ENCODE measurements at places on chromosomes 7 and 10.

GRCh38 chr10:60139798-60140566 is 233.6 kb upstream of the CCDC6 start:
- DNase-seq, result no peak

- DNase-seq, result no peak
These were observed 29.5 kb upstream of the LEP start for GRCh38 chr7:128211626-128212025.

DNA sequence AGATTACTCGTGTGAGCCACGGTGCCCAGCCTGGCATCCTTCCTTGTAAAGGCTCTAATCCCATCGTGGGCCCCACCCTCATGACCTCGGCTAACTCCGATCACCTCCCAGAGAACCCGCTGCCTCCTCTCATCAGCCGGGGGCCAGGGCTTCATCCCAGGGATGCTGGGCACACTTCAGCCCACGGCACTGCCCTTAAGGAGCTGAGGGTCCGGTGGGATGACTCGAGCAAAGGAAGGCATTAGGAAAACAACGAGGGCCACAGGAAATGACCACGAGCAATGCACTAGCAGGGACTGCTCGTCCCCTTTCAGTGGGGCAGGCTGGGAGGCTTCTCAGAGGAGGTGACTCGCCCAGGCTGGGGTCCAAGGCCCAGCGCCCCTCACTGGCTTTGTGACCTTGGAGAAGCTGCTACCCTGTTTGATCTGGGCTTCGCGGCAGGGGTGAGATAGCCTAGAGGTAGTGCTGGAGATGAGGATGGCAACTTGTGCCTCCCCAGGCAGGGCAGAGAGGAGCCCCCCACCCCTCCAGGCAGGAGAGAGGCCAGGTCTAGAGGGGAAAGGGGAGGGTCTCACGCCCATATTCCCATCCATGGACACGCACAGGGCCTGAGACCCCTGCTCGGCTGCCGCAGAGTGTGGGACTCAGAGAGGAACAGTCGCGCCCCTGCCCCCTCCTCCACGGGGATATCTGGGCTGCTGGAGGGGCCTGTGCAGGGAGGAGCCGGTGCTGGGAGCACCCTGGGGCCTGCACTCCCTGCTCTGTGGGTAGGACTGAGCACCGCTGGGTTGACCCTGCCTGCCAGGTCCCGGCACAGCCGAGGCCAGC is 26.8 kb downstream of the ELFN1 start:
- peak; percentile 38 for DNase-seq

GRCh38 chr10:60425392-60426110 is 35.9 kb upstream of the ANK3 start:
- DNase-seq, result no peak

DNA sequence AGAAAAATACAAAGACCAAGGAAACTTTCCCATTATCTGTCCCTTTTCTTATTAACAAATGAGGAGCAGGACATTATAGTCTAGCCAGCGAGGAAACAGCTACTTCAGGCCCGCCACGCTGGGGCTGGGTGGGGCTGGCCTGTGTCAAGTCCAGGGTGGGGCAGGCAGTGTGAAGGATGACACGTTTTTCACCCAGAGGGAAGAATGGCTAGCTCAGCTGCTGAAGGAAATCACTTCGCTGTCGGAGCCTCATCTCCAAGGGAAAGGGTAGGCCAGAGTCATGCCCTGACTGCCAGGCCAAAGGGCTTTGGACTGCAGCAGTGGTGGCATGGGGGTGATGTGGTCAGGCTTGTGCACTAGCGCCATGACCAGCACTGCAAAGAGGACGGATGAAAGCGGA is 24.4 kb downstream of the COL13A1 start:
- no peak for DNase-seq

All from right cardiac atrium (tissue), 5 donors.